Activated CD4-positive, alpha-beta memory T cell treated with anti-CD3 and anti-CD28 coated beads for 36 hours (primary cell): ENCODE measurements at places on chromosomes 5 and 9. TPM values are rescaled to one million over a fixed set of nuclear protein-coding genes. Genes with fewer than 3 reads are reported as not detected.

Gene PAPPA
- total RNA-seq, result not detected

Gene FOXD4L4
- total RNA-seq, result not detected

Gene EXOSC2
- 80.5 TPM for total RNA-seq

GRCh38 chr5:10677533-10677932, 83.5 kb downstream of the DAP start:
- H3K36me3 ChIP-seq, result peaks cover 43% of the 10 kb centered on the region
- H3K27me3 ChIP-seq, result no peaks in the 10 kb centered on the region
- H3K4me3 ChIP-seq, result no peak overlapping the region
- DNase-seq, result no peak
- H3K27ac ChIP-seq, result no peak overlapping the region

- DNase-seq, result no peak
- no peak overlapping the region for H3K27ac ChIP-seq
- H3K27me3 ChIP-seq, result no peaks in the 10 kb centered on the region
- no peaks in the 10 kb centered on the region for H3K4me1 ChIP-seq
- H3K36me3 ChIP-seq, result no peaks in the 10 kb centered on the region
Observed at GRCh38 chr5:68021916-68022315, 193.6 kb upstream of the PIK3R1 start.

DNA sequence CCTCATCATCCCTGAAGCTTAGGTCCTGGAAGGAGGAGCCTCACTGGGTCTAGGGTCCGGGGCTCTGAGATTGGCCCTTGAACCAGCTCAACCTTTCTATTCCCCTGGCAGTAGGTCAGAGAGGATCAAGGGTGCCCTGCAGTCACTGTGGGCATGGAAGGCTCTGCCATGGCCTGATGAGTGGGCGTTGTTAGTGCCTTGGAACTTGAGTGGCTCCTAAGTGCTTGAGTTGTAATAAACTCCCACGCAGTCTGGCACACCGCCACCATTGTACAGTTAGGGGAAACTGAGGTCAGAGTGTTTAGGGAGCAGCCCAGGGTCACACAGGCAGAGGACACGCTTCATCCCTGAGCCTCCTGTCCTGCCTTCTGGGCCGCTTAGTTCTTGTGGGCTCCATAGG, 10.4 kb upstream of the SYNPO start:
- H3K27me3 ChIP-seq, result peaks cover 4% of the 10 kb centered on the region
- no peak overlapping the region for H3K27ac ChIP-seq
- H3K4me3 ChIP-seq, result no peak overlapping the region

DNA sequence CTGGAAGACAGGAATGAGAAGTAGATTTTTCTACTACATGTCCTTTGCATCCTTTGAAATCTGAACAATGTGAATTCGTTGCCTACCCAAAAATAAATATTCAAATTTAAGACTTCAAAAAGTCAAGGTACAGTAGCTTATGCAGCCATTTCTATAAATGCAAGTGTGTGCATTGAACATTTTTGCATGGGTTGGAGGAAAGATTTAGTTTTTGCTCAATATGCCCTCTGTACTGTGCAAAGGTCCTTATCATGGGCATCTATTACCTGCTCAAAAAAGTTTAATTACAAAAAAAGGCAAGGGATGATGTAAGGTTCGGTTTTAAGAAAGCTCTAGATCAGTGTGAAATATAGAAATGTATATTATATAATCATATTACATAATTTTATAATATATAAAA, 22.6 kb downstream of the AKNA start:
- peak overlapping the region; percentile 69 for H3K27ac ChIP-seq
- peaks cover 80% of the 10 kb centered on the region for H3K4me1 ChIP-seq
- DNase-seq, result no peak
- H3K27me3 ChIP-seq, result no peaks in the 10 kb centered on the region

- no peak overlapping the region for H3K4me3 ChIP-seq
- DNase-seq, result no peak
Observed at GRCh38 chr5:172758077-172758833, 12.7 kb downstream of the DUSP1 start.
